Spinal cord (tissue), 10 donors: ENCODE measurements at places on chromosomes 7 and 10. TPM values are rescaled to one million over a fixed set of nuclear protein-coding genes. Genes with fewer than 3 reads are reported as not detected.

The TWNK gene
- 4.8 TPM for total RNA-seq

The UTF1 gene
- not detected for total RNA-seq

The TDRD1 gene
- total RNA-seq, result 1.9 TPM

The RASA4B gene
- 11.1 TPM for total RNA-seq

The MGAM2 gene
- 0.10 TPM for total RNA-seq

The PNLIPRP3 gene
- total RNA-seq, result not detected

The PLEKHS1 gene
- total RNA-seq, result not detected

The PCDH15 gene
- total RNA-seq, result 20.7 TPM

The CXCL12 gene
- 103 TPM for total RNA-seq

The THSD7A gene
- total RNA-seq, result 50.5 TPM

The IGFBP1 gene
- total RNA-seq, result 0.40 TPM

The CFTR gene
- 7.2 TPM for total RNA-seq

The FKBP6 gene
- total RNA-seq, result not detected

The CLCN1 gene
- 0.28 TPM for total RNA-seq

The LOXL4 gene
- 0.89 TPM for total RNA-seq

The COL1A2 gene
- 3,270 TPM for total RNA-seq

The CTAGE15 gene
- total RNA-seq, result 0.50 TPM

The ADCY1 gene
- total RNA-seq, result 66.4 TPM

The HPS6 gene
- 18.3 TPM for total RNA-seq

The SLC13A1 gene
- not detected for total RNA-seq

The NXPH1 gene
- total RNA-seq, result 60.7 TPM

The ZNF37A gene
- total RNA-seq, result 30.4 TPM

The SLC26A5 gene
- total RNA-seq, result 0.99 TPM

The ARHGAP19 gene
- total RNA-seq, result 35.5 TPM

The SPDYE8 gene
- 0.06 TPM for total RNA-seq

The GRK5 gene
- 15.6 TPM for total RNA-seq

The PRSS1 gene
- total RNA-seq, result not detected
